ENCODE measurements at places on chromosomes 6 and 20.

GRCh38 chr6:143569040-143569439, 57.5 kb upstream of the FUCA2 start:
- no peak for DNase-seq

GRCh38 chr6:2035826-2036709, 209.3 kb downstream of the GMDS start:
- no peak for DNase-seq

GRCh38 chr20:58816957-58817651, 33.6 kb downstream of the GNAS-AS1 start:
- no peak for DNase-seq

DNA sequence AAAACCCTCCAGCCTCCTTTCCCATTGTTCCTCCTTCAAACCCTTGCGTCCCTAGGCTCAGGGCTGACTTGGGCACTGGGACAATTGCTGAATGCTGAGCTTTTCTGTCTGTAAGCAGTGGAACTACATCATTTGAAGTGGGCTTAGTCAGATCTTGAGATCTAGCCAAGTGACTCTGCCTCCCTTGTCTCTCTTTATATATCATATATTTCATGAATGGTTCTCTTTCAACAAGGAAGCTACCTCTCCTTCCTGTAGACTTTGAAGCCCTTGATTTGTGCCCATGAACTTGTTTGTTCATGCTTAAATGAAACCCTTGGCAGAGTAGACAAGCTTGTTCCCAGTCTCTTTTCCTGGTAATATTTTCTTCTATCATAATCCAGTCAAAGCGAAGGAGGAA, 60.0 kb upstream of the KIF13A start:
- DNase-seq: no peak

- no peak for DNase-seq
Observed at GRCh38 chr20:58705208-58705926, 12.8 kb downstream of the NPEPL1 start.

GRCh38 chr6:108998485-108998884, 96.2 kb downstream of the SESN1 start:
- no peak for DNase-seq
